ENCODE measurements at places on chromosomes 16 and 17. TPM values are rescaled to one million over a fixed set of nuclear protein-coding genes. Genes with fewer than 3 reads are reported as not detected.

DNA sequence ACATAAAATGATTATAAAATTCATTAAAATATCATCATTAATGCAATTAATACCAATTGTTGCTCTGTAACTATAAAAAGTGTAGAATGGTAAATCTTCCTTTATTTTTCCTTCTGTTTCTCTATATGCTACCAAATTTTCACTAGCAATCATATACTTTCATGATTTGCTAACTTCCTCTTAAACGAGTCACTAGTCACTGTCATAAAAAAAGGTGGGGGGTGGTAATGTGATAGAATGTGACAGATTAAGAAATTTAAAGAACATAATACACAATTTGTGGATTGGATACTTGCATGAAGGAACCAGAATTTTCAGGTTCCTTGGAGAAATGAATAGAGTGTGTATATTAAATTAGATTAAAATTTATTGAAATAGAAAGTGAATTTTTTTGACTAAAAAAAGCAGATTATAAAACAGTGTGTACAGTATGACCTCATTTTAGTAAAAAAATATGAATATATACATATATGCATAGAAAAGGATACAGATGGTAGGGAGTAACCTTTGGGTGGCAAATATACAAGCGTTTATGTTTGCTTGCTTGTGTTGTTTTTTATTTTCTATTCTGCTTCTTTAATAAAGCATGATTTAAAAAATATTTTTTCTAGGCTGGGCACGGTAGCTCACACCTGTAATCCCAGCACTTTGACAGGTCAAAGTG, 56.7 kb upstream of the C17orf78 start:
- no peak for DNase-seq

GRCh38 chr17:73924909-73925186, 278.6 kb upstream of the RPL38 start:
- no peak for DNase-seq

- no peak for DNase-seq
Measured at GRCh38 chr16:72362973-72363372, 191.0 kb upstream of the PMFBP1 start.

SLFN14 gene
- not detected for total RNA-seq

DNA sequence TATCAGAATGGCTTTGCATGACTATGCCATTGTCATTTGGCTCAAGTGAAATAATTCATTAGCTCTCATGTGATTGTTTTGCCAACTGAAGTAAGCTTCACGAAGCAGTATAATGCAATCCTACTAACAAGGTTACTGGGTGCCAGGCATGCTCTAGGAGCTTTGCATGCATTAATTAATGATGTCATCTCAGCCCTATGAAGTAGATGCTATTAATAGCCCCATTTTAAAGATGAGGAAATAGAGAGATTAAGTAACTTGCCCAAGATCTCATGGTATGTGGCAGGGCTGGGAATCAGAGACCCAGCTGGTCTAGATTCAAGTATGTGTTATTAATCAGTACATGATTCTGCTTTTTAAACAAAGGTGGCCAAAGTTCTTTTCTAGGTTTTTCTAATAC, 14.1 kb downstream of the KRT39 start:
- peak; percentile 97 for DNase-seq

SYT17 gene
- 0.26 TPM for total RNA-seq

GRCh38 chr16:86663685-86664521, 85.6 kb downstream of the FOXL1 start:
- peak; percentile 23 for DNase-seq

DNA sequence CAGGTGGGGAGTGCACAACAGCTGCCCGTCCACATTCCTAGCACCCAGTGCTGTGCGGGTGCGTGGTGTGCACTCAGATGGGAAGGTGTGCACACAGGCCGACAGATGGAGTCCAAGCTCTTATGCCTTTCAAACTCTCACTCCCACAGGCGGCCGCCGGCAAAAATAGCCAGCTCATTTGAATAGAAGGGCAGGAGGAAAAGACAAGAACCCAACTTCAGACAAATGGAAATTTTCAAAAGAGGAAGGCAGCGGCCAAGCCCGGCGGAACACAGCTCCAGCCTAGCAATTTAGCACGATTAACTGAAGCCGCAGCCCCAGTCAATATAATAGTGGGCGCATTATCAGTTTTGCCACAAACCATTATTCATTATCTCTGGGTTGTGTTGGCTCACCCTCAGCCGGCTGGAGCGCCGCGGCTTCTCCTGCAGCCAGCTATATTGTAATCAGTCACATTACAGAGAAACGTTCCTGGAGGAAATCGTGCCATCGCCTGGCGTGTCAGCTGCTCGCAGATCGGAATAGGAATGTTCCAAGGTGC, 103.9 kb upstream of the SEC14L1 start:
- peak; percentile 62 for DNase-seq

DNA sequence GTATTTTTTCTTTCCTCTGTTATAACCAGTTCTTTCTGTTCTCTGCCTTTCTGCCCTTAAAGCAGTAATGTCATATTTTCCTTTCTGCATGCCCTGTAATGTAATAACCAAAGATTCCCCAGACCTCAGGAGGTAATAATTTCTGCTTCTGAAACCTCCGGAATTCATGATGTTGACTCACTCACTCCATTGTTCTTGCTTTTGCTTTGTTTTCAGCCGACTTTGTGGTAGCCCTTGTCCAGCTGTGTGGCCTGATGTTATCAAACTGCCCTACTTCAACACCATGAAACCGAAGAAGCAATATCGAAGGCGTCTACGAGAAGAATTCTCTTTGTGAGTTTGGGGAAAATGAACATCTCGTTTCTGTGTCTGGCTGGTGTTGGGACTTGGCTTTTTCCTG, 55.9 kb downstream of the CDK12 start:
- no peak for DNase-seq
